ENCODE measurements at places on chromosomes 2 and 18.
A peak's percentile ranks its signal among the peaks of the same experiment; 100 is the strongest.

DNA sequence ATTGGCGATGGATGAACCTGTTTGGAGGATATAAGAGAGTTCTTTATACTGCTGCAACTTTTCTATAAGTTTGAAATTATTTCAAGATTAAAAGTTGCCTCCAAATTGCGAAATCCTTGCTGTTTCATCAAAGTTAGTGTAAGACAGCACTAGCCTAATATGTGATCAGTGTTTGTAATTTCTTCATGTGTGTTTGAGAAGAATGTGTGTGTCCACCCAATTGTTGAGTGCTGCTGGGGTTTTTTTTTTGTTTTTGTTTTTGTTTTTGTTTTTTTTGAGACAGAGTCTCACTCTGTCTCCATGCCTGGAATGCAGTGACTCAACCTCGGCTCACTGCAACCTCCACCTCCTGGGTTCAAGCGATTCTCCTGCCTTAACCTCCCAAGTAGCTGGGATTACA lies 33.4 kb downstream of the CDK15 start:
- DNase-seq = no peak

GRCh38 chr18:22084547-22084946 lies 84.8 kb upstream of the GATA6 start:
- no peak for DNase-seq

- DNase-seq = no peak
These were observed 15.5 kb upstream of the RAB10 start for GRCh38 chr2:26018184-26019055.

GRCh38 chr2:50215736-50216135 lies 816.2 kb downstream of the NRXN1 start:
- no peak for DNase-seq

DNA sequence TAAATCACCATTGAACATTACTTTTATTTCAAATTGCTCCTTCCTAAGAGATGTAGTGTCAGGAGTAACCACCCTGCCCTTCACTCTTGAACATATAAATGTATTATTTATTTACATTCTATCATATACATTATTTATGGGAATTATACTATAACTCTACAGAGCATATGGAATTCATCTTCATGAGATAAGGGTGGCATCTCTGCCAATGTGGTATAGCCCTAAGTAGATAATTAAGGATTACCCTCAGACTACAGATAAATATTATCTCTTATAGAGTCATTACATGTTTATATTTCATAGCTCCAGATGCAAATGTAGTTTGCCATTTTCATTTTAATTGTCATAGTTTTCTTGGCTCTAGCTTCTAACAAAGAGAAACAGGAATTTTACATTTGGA lies 17.3 kb downstream of the MEIS1 start:
- DNase-seq = no peak

DNA sequence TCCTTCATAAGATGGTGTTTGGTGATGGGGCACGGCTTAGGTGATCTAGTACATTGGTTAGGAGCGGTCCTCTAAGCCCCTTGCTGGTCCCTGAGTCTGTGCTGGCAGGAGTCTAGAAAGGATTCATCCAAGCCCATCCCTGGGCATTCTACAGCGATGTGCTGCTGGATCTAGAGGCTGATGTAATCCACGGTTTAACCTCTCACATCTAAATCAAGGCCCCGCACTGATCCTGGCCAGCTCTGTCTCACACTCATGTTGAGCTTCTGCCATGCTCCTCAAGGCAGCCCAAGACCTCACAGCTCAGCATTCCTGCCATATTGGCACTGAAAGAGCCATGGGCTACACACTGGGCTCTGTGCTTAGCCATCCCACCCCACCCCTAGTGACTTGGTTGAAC lies 664.8 kb downstream of the STK39 start:
- no peak for DNase-seq

GRCh38 chr18:26777351-26778053 lies 88.0 kb downstream of the AQP4 start:
- DNase-seq = no peak

DNA sequence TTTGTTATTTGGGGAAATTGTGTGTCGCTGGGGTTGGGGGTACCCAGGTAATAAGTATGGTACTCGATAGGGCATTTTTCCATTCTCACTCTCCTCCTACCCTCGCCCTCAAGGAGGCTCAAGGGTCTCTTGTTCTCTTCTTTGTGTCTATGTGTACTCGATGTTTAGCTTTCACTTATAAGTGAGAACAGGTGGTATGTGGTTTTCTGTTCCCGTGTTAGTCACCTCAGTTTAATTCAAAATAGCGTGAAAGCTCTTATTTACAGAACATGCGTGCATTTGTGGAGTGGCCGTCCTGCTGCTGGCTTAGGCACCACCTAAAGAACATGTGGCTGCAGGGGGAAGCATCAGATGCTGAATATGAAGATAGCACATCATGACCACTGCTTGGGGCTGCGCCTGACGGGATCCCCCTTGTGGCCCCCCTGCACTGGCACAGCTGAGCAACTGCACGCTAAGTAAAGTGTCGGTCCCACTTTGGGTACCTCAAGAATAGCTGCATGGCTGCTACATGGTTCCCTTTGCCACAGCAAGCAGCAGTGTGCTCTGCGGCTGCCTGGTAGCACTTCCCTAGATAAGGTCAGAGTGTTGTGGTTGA lies 569.0 kb downstream of the DCDC2C start:
- no peak for DNase-seq

DNA sequence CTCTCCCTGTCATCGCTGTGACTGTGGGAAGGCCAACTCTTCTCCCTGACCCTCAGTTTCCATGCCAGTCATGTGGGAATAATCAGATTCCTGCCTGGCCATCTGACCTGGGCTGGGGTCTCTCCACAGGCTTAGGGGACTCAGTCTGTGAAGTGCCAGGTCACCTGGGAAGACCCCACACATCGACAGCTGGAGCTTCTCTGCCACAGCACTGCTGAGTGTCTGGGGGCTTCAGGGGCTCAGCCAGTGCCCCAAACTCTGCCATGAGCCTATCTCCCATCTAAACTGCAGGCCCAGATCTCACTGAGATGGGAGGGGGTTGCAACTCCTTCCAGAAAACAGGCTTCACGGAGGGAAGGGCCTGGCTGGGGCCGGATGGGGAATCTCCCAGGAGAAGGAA lies 42.0 kb upstream of the OTOS start:
- no peak for DNase-seq

- no peak for DNase-seq
These were observed at the start of gene NXPH2 for GRCh38 chr2:138779781-138780445. NXPH2 (minus strand) TSS chr2:138780390; CDS start chr2:138780241, 149 bp downstream.

- DNase-seq = no peak
These were observed 57.6 kb upstream of the ZNF532 start for GRCh38 chr18:58806826-58807714.

DNA sequence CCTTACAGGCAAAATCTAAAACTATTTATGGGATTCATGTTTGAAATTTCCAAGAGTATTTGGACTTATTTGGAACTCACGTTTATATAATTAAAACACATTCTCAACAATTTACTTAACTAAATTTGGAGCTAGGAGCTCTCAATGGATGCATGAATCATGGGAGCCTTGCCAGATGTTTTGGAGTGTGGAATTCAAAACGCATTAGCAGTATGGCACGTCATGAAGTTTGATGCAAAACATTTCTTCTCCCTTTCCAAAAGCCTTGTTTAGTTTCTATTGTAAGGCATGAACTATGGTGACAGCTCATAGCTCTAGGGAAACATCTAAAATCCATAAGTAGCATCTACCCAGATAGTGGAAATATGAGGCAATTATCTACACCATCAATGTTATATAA lies 701.6 kb downstream of the SATB2 start:
- DNase-seq = no peak

- no peak for DNase-seq
These were observed 118.1 kb upstream of the MSH6 start for GRCh38 chr2:47664817-47665216.

DNA sequence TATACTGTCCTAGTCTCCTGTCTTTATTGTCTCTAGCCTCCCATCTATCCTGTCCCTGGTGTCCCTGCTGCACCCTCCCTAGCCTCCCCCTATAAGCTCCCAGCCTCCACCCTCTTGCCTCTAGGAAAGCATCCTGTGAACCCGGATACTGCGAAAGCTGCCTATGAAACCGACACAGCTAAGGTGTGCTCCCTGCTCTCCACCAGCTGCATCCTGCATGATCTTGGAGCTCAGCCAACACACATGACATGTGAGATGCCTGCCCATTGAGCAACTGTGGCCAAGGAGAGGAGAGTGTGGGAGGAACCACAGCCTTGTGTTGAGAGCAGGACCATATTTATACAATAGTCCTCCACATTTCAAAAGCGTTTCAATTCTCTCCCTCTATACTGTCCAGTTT lies 187.1 kb downstream of the ZBTB7C start:
- DNase-seq = no peak

DNA sequence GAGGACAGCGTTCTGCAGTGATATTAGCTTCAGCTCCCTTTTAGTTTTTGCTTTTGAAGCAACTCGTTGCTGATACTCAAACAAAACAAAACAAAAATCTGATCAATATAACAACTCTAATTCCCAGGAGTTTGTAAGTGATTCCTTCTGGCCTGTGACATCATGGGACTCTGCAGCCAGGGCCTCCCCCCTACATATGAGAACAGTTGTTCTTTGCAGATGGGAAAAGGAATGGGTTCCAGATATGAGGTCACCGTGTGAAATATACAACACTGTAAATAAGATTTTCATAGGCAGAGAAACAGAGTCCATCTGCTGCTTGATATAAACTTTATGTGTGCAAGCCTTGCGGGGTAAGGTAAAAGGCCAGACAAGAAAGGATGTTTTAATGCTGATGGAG lies 56.7 kb downstream of the DIS3L2 start:
- DNase-seq = no peak

DNA sequence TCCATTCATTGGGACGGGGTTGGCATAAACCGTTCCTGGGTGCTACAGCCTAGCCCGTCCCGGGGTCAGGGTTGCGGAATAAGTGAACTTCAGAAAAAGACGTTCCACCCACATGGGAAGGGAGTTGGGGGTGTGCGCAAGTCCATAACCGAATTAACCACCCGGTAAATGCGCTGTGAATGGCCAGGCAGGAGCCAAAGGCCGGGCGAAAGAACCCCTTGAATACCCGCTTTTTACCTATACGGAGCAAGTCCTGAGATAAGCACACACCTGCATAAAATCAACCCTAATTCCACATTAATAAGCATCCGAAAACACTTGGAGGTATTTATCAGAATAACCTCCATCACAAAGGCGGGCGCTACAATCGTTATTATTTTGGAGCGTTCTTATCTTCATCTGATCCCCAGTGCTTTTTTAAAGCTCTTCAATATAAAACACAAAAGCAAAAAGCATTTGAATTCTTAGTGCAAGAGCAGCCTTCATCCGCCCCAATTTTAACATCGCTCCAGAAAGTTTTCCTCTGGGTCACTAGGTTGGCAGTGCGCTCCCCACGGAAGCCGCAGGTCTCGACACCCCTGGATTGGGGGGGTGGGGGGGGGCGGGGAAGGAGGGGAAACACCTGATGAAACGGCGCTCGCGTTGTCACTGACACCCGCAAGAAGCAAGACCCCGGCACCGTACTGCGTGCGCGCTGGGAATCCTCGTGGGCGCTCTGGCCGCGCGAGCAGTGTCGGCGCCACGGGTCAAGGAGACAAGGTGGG lies 1.2 kb downstream of the SATB2 start:
- no peak for DNase-seq

GRCh38 chr2:183207110-183207509 lies 82.9 kb downstream of the NUP35 start:
- DNase-seq = no peak

DNA sequence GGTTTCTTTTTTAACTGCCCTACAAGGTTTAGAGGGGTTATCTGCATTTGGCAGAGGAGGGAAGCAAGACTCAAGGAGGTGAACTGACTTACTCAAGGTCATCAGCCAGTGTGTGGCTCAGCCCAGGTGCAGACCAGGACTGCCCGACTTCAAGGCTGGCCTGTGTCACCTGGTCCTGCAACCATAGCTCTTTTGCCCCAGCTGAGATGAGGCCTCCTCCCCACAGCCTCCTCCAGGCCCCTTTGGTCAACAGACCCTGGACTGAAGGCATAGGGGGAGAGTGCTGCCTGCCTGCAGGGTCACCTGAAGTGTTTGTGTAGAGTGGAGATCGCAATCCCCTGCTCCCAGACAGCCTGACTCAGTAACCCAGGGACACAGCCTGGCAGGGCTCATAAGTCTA lies 168.5 kb upstream of the GLI2 start:
- DNase-seq = no peak

- DNase-seq = no peak
These were observed 132.8 kb upstream of the REG3A start for GRCh38 chr2:79292239-79292957.

- DNase-seq = no peak
These were observed 5.7 kb downstream of the CTDP1 start for GRCh38 chr18:79685281-79685680.

DNA sequence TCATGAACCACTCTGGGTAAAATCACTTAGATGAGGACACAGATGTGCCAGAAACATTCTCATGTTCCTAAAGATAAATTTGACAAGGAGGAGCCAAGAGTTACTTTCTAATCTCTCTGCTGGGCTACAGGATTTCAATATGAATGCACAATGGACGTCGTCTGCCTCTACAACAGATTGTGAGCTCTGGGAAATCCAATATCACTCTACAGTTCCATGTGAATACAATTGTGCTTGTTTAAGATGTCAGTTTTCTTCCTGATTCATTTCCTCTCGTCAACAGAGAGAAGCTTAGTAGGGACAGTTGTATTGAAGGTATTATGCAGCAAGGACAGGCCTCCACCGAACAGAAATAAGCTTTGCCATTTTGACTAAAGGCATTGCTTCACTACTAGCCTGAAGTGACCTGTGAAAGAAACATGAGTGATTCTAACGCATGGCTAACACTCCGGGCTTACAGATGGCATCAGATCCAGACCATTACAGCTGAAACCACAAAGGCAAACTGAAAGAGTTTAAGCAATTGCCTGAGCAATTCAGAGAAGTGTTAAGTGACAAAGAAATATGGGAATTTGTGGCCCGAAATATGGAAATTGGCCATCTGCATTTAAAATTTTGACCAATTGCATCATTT lies 1591.5 kb downstream of the LRP1B start:
- no peak for DNase-seq

- DNase-seq = no peak
These were observed 72.2 kb upstream of the MFF start for GRCh38 chr2:227252831-227253230.

GRCh38 chr2:127695491-127696472 lies 5.5 kb upstream of the SFT2D3 start:
- DNase-seq = peak; percentile 46

DNA sequence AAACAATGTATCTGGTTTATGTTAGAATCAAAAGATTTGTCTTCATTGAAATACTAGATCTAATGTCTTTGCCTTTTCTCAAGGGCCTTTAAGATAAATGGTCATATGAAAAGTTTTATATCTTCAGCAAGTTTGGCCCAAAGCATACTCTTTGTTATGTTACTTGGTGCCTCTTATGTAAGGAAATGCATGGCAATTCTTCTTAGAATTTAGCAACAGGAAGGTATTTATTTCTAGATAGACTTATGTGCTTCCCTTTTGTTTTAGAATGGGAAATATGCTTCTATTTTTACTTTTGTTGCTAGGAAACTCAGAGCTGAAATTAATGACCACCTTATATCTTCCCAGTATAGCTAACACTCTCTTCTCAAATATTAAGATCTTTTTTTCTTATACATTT lies 117.4 kb upstream of the DLX2 start:
- DNase-seq = peak; percentile 40

Data from pulmonary artery endothelial cell (primary cell).